ENCODE measurements at places on chromosomes 12 and 14. TPM values are rescaled to one million over a fixed set of nuclear protein-coding genes. Genes with fewer than 3 reads are reported as not detected.

DNA sequence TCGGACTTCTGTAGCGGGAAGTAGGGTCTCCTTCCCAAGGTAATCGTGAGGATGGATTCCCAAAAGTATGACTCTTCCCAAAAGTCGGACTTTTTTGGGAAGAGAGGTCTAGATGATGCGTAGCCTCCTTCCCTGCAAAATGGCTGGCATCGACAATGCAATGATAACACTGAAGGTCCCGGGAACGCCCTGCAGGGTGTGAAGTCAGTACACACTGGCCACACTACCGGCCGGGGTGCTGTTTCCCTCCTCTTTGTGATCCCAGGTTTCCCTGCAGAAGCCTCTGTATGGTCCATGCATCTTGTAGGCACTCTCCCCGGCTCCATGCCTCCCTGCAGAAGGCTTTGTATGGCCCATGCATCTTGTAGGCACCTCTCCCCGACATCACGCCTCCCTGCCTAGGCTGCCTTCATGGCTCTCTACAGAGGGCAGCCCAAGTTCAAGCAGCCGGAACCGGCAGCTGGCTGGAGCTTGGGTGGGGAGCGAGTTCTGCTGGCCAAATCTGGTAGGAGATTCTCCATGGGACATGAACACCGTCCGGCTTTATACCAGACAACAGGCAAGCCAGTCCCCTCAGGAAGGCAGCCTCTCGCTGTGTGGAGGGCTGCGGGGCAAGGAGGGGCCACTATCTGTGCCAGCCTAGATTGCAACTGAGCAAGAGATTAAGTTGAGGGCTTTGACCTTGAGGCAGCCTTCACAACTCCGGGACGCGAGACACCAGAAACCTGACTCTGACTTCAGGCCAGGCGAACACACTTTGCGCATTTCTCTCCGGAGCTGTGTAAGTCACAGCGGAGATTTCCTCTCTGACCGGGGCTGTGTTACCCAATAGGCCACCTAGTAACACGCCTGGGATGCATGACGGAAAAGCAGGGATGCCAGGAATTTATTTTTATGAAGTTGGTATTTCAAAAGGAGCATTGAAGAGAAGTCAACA lies 23.5 kb downstream of the FZD10 start:
- DNase-seq, result no peak

SMCO3 gene
- total RNA-seq, result 0.46 TPM

OR4K13 gene
- not detected for total RNA-seq

ERC1 gene
- 34.3 TPM for total RNA-seq

- DNase-seq, result no peak
These were observed 125.7 kb upstream of the GRIP1 start for GRCh38 chr12:66804563-66804974.

DNA sequence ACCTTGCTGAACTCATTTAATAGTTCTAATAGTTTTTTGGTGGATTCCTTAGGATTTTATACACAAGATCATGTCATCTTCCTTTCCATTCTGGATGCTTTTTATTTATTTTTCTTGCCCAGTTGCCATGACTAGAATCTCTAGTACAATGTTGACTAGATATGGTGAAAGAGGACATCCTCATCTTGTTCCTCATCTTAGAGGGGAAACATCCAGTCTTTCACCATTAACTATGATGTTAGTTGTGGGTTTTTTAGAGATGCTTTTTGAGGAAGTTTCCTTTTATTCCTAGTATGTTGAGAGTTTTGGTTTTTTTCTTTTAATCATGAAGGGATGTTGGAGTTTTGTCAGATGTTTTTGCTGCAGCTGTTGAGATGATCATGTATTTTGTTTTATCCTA lies 8.7 kb downstream of the ANKRD13A start:
- no peak for DNase-seq

DNA sequence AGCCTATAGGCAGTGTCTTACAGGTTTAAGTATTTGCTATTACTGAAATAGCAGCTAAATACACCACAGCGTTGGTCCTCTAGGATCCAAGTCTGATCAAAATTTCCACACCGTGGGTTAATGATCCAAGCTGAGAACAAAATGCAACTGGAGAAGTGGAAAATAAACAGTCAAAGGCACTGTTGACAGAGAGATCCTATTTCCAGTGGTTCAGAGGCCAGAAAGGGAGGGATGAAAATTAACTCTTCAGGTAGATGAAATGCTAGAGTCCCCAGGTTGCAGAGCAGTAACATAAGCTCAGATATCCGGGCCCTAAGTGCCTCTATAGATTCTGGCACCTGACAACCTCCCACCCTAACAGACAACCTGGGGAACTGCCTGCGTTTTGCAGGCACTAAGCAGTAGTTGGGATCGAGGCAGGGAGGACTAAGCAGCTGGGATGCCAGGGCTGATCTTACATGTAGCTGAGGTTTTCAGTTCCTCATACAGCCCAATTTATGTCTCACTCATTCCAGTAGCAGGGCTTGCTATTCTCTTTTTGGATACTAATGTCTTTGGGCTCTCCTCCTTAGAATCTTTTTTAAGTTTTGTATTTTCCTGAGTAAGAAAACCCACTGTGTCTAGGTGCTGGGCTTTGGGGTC lies 42.7 kb upstream of the CRACR2A start:
- no peak for DNase-seq

- no peak for DNase-seq
These were observed 40.6 kb downstream of the ZDHHC17 start for GRCh38 chr12:76804435-76804976.

- no peak for DNase-seq
These were observed 164.2 kb downstream of the NDUFA12 start for GRCh38 chr12:94839347-94839746.

DNA sequence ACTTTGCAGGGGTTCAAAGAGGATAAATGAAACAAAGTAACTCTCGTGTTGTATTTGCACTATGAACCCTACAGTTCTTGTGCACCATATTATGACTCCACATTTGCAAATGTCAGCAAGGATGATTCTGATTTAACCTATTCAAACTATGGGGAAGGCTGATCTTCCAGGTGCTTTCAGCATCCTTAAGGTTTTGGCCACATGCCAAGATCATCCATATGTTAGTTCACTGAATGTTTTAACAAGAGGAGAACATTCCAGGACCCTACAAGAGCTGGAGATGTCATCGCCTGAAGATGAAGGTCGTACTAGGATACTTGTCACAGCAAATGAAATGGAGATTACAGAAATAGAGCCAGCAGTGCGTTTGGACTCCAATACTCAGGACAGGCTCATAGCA lies 114.2 kb downstream of the DHRS2 start:
- no peak for DNase-seq

DNA sequence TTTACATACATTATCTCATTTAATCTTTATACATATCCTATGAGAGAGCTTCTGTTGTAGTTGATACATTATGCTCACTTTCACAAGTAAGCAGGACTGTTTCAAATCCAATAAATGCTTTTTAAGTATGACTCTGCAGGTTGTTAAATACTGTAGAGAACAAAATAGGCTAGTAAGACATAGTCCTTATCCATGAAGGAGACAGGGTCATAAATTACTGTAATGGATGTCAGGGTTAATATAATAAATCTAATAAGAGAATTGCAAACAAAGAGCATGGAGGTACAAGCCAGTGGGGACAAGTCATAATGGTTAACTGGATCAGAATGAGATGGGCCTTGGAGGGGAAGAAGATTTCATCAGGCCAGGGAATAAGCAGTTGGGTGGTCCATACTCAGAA lies 303.8 kb upstream of the RGS6 start:
- no peak for DNase-seq

DNA sequence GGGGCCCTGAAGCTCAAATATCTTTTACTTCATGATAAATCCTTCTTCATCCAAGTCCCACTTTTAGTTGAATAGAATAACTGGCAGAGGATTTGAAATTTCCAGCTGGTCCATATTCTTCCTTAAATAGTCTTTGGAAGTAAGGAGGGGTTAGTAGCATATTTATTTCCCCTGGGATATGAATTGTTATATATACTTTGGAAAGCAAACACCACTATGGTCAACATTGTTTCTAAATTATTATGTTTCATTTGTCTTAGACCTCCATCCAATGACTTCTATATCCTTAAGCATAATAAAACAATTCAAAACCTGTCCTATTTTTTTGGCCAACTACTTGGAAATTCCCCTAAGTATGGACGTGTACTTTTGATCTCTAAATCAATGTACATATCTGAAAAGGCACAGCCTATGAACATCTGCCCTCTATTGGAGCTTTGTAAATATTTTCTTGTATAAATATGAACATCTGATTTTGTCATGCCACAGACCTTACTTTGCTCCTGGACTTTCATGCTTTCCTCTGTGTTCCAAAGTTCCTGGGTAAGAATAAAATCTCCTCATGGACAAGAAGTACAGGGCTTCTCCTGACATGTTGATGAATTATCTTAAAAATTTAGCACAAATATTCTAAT lies 1212.0 kb downstream of the GALC start:
- no peak for DNase-seq

FRMD6 gene
- total RNA-seq, result 200 TPM

GRCh38 chr12:39178837-39179236 lies 264.1 kb downstream of the KIF21A start:
- no peak for DNase-seq

- no peak for DNase-seq
These were observed 479.1 kb downstream of the MED13L start for GRCh38 chr12:115798309-115798917.

GRCh38 chr12:123101526-123101925 lies 49.4 kb downstream of the PITPNM2 start:
- DNase-seq, result no peak

TCL1A gene
- not detected for total RNA-seq

DNA sequence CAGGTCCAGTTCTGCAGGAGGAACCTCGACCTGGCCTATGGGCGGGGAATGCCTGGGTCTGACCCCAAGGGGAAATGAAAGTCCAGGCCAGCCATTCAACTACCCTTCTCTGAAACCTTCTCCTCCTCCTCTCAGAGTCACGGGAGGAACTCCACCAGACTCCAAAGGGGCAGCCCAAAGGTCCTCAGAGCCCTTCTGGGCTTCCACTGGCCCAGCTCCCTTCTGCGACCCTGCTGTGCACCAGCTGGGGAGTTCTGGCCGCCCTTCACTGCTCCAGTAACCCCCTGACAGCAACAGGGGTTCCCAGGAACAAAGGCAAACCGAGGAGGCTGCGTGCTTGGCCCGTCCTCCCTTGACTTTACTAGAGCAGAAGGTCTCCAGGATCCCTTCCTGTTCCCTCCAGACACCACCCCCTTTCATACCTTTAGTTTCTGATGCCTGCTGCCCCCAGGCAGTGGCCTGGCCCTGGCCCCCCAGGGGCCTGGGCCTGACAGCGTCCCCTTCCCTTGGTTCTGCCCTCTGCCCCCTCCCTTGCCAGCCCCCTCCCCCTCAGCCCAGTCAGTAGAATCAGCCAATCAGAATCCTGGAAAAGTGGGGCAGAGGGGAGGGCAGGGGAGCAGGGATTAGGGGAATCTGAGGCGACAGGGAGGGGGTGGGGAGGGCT lies 850 bp upstream of the ZNF385A start:
- no peak for DNase-seq

ASCL1 gene
- not detected for total RNA-seq

DNA sequence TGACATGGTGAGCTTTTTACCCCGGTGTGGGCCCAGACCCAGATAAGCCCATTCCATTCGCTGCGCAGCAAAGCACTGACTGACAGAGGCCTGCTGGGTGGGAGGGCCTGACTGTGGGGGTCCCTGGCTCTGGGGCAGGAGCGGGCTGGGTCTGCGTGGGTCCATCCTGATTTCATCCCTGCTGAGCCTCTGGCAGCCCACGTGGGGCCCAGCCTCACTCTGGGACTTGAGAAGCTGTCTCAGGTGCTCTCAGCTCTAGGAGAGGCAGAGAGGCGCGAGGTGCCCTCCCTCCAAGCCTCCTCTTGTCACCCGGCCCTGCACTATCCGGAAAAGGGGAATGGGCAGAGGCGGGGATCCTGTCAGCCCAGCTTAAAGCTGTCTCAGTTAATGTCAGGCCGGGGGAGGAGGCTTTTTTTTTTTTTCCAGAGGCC lies 927 bp downstream of the ABCB9 start:
- no peak for DNase-seq

RAD51AP1 gene
- total RNA-seq, result 13.3 TPM

- no peak for DNase-seq
These were observed 80.0 kb upstream of the DICER1 start for GRCh38 chr14:95237121-95237957.

GRCh38 chr14:105059035-105059924 lies 6.0 kb downstream of the GPR132 start:
- no peak for DNase-seq

- no peak for DNase-seq
These were observed 5.5 kb downstream of the DDIT3 start for GRCh38 chr12:57514720-57515407.

GRCh38 chr14:96584199-96584906 lies 82.2 kb downstream of the PAPOLA start:
- no peak for DNase-seq

DNA sequence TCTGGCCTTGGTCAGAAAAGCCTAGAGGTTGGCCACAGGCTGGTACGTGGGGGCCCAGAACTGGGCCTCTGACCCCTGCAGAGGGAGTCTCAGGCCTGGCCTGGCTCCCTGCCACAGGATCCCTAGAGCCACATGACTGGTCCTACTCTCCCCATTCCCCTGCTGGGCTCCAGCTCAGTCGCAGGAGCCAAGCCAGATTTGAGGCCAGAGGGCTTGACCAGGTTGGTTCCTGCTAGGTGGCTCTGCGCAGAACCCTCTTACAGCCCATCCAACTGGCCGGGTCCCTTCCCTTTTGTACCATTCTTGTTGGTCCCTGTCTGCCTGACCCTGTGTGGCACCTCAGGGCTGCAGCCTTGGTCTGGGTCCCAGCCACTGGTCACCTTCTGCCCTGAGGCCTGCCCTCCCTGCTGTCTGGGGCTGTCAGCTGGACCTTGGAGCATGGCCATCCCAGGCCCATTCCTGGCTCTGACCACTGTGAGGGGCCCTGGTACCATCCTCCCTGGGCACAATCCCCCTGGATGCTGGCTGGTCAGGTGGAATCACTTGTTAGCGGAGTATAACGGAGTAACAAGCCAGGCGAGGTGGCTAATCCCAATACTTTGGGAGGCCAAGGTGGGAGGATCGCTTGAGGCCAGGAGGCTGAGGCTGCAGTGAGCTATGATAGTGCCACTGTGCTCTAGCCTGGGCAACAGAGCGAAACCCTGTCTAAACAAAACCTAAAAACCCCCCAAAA lies 22.9 kb upstream of the PPP1R13B start:
- DNase-seq, result no peak

RAB15 gene
- total RNA-seq, result 14.3 TPM

GRCh38 chr12:19194963-19195362 lies 65.4 kb downstream of the PLEKHA5 start:
- no peak for DNase-seq

GRCh38 chr14:65303899-65304222 lies 108.7 kb upstream of the FUT8 start:
- no peak for DNase-seq

- DNase-seq, result no peak
These were observed 174.6 kb upstream of the C14orf180 start for GRCh38 chr14:104404922-104405321.

GLI1 gene
- 0.07 TPM for total RNA-seq

GRCh38 chr12:91423693-91424050 lies 241.1 kb upstream of the DCN start:
- no peak for DNase-seq

RERGL gene
- total RNA-seq, result not detected

DNA sequence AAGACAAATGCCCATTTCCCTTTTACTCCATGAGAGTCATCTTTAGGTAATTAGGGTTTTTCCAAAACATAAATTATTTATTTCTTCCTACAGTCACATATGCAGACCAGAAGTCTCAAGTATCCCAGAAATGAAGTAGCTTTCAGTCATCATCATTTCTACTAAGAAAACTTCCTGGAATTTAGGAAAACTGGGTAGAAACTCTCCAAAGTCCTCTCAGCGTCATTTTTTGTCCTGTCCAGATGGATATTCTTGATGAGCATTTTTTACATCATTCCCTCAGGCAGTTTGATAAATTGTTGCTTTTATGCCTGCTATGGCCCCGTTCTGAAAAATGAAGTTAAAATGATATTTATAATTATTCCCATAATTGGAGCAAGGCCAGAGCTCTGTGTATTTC lies 93.9 kb upstream of the DCN start:
- DNase-seq, result no peak

WNT1 gene
- total RNA-seq, result not detected

Measured in pulmonary artery endothelial cell (primary cell).